ENCODE measurements at places on chromosomes 4 and X.

- DNase-seq, result no peak
Observed at GRCh38 chr4:175871774-175872405, 59.8 kb upstream of the GPM6A start.

GRCh38 chr4:16122308-16122711 is 38.5 kb upstream of the PROM1 start:
- no peak for DNase-seq

GRCh38 chr4:186015212-186015817 is 53.6 kb upstream of the TLR3 start:
- no peak for DNase-seq

DNA sequence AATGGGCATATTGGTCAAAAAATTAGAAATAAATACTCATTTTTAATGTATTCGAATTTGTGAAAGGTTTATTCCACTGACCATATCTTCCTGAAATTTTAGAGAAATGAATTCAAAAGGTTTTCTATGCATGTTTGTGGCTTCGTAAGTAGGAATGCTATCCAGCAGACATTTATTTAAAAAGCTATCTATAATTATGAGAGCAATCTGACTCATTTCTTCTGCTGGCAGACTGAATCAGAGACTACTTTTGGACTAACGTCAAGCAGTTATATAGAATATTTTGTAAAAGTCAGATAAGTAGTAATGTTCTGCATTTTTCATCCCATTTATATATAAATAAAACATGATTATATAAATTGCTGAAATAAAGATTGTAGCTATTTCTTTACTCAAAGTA is 125.0 kb downstream of the SPCS3 start:
- no peak for DNase-seq

GRCh38 chr4:154332681-154333421 is 158.7 kb downstream of the DCHS2 start:
- DNase-seq, result peak; percentile 2

DNA sequence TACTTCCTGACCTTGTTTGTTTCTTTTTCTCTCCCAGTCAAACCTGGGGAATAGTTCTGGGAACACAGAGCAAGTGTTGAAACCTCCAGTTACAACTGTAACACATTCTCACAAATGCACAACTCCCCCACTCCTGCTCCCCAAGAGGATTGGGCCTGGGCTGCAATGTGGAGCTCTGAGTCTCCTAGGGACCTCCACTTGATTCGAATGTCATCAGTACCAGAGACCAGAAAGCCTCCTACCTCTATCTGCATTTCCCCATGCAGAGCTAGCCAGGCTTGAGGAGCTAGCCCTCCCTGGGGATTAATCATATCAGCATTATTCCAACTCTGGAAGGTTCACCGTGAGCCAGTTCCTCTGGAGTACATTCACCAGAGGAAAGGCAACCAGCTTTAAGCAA is 41.7 kb upstream of the CITED1 start:
- no peak for DNase-seq

- no peak for DNase-seq
Observed at GRCh38 chrX:140918398-140919038, 83.9 kb upstream of the SPANXB1 start.

- no peak for DNase-seq
Observed at GRCh38 chr4:112726041-112726440, 89.1 kb downstream of the LARP7 start.

- no peak for DNase-seq
Observed at GRCh38 chr4:5460106-5460801, 248.1 kb downstream of the EVC2 start.

- no peak for DNase-seq
Observed at GRCh38 chr4:76737180-76737579, 160.8 kb downstream of the SOWAHB start.

DNA sequence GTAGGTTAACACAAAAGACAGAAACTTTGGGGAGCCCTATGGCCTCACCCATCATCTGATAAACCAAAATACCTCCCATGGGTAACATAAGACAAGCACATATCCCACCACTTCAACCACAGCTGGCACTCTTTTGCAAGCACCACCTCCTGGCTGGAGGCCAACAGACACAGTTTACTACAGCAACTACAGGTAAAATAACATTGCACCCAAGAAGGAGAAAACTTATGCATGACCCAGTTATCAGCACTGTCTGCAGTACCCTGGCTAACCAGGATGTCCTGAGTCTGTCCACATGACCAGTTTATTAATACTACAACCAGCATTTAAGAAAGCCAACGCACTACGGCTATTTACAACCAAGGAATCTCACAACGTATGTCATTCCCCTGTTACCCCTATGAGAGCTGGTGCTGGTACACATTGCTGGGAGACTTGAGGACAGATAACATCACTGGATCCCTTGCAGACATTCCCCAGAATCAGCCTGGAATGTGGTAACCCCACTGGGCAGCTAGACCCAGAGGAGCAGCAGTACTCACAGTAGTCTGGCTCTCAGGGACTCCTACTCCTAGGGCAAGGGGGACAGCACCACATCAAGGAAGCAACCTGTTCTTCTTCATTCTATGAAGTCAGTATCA is 32.0 kb downstream of the ELF2 start:
- no peak for DNase-seq

DNA sequence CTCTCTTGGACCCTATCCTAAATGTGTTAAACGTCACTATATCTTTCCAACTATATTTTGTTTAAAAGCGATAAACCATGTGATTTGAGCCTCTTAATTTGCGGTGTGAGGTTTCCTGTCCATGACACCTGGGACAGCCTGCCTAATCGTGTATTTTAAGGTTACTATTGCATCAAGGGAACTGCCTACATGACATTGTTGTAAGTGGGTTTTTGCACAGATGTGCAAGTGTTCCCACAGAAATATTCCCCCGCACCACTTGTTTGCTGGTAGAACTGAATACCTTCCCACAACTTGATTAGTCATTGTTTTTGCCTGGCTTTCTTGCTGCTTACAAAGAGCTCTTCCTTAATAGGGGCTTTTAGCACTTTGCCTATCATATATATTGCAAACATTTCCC is 5.1 kb upstream of the FAM184B start:
- no peak for DNase-seq

- no peak for DNase-seq
Observed at GRCh38 chr4:105113800-105114199, 32.9 kb upstream of the TET2 start.

- no peak for DNase-seq
Observed at GRCh38 chr4:76539979-76540378, 105.0 kb downstream of the SHROOM3 start.

GRCh38 chrX:51876441-51876840 is 17.0 kb upstream of the MAGED1 start:
- DNase-seq, result no peak

DNA sequence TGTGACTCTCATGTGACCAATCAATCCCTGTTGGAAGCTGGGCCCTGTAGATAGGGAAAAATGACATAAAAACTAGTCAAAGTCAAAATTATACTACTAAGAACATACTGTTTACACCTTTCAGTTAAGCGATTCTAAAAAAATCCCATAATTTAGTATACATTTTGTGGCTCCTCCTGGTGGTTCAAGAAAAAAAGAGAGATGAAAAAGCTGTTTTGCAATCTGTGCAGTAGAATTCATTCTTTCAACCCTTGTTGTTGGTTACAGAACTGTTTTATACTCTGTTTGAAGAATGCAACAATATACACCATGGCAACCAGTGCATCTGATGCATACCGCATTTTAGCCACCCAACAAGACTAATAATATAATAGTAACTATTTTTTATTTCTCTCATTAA is 66.8 kb upstream of the ANK2 start:
- DNase-seq, result no peak

DNA sequence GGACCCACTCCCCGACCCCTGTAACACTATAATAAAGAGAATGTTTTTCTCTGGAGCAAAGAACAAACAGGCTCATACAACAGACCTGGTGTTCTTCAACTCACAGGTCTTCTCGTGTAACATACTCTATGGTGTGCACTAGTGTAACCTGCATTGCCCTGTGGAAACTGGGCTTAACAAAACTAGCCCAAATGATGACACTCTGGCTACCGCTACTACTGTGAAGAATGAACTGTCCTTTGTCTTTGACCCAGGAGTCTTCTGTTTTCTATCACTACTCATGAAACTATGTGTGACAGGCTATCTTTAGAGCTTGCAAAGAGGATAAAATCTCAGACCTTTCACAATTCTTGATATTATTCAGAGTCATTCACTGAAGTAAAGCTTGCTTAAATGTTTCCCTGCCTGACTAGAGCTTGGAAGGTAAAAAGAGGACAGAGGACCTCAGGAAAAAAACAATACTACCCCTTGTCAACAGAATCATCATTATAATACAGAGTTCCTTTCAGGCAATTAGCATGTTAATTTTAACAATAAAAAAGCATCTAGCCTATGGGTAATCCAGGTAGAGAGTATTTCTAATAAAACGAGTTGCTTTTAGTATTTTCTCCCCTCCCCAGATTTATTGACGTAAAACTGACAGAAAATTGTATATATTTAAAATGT is 59.2 kb downstream of the FSTL5 start:
- DNase-seq, result no peak

DNA sequence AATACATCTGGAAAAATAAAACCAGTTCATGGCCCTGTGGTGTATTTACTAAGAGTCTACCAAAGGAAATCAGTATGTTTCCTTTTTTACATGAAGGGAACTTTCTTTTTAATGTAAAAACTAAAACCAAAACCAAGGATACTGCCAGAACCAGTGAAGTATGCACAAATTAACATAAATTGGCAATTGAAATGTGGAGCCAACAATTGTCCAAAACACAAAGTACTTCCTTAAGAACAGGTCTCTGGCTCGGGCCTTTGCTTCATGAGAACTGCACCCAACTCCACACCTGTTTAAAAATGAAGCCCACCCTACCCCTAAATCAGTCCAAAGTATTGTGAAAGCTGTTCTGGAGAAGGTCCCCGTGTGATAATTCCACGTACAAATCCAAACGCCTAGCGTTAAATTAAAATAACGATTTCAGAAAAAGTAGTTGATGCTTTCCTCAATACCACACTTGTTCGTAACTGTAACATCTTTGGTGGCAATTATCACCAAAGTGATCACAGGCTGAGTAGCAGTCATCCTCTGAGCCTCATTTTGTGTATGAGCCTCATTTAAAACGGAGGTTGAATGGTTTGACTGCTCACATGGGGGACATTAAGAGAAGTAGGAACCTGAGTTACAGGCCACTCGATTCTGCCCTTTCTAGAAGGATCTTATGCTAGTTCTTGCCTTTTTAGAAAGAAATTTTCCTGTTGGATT is 93.0 kb downstream of the GEMIN8 start:
- no peak for DNase-seq

DNA sequence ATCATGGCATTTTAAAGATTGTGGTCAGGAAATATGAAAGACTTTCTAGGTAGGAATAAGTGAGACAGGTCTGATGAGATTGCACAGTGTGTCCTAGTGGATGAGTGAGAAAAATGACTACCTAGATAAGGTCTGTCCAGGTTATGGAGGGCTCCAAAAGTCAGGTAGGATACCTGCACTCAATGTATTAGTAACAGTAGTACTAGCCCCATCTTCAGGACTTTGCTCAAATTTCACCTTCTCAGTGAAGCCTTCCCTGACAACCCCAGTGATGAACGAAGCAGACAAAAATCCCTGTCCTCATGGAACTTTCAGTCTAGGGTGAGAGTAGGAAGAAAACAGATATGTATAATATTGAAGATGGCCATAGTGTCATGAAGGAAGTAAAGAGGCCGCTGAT is 85.7 kb downstream of the ZIC3 start:
- no peak for DNase-seq

GRCh38 chrX:115174548-115174947 is 14.7 kb upstream of the RBMXL3 start:
- DNase-seq, result no peak

Data from GM18507 (cell line).